ENCODE measurements at places on chromosomes 5 and 9.

DNA sequence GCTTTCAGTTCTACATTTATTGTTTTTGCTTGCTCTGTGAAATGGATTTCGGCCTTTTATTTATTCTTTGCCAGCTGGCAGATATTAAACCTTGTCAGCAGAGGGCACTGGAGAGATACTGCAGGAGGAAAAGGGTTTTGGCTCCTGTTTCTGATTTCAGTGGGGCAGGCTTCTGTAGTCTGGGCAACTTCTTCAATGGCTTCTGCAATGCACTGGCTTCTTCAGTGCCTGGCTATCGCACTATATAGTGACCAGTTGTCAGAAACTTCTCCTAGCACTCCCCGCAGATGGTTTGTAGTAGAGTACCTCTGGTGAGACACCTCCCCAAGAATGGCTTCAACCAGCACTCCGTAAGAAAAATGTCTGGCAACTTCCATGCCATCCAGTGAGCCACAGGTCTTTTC is 3.2 kb upstream of the NFX1 start:
- DNase-seq, result peak; percentile 61

- no peak for DNase-seq
Observed at GRCh38 chr9:93093877-93094657, 1.9 kb upstream of the CARD19 start.

DNA sequence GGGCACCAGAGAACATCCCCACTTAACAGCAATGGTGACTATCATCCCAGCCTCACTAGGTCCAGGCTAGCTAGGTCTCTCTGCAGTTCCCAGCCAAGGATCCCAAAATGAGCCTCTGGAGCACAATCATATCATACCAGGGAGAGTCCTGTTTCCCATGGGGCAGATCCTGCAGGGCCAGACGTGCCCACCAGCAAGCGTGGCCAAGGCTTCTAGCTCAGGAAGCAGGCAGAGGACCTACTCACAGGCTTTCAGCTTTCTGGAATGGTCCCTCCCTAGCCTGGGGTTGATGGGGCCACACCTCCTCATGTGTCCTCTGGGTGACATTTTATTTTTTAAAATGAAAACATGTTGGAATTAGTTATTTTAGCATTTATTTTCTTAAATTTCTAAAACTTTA is 45.7 kb upstream of the PITX1 start:
- no peak for DNase-seq

- DNase-seq, result peak; percentile 38
Observed at GRCh38 chr9:114900942-114901802, 29.2 kb downstream of the TNFSF8 start.

DNA sequence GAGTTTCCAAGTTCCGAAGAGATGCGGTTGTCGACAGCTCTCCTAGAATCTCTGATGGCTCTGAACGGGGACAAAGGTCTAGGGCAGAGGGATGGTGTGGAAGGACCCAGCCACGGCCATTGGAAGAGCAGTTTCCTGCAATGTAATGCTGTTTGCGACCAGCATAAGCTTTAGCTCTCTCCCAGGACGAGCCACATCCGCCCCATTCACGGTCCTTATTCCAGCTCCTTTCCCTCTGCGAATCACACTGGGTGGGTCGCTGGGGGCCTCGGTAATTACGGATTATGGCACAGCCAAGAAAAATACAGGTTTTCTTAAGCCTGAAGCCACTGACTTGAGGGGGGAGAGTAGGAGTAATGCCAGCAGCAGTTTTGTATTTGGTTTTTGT is 22.7 kb downstream of the ANXA2R start:
- DNase-seq, result peak; percentile 61

DNA sequence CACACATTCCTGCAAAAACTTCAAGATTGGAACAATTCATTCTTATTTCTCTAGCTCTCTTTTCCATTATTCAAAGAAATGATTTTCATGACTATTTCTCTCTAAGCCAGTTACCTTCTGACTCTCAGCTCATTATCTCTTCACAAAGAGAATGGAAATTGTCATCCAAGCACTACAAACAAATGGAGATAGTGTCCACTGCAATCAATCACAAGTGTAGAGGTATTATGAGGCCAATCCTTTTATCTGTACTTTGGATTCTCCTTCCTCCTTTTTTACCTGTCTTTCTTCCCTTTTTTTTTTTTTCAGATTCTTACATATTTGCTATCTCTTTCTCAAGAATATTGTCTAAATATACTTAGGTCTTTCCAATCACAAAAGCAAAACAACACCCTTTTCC is 497.7 kb upstream of the MEF2C start:
- DNase-seq, result no peak

GRCh38 chr5:39948867-39949468 is 524.2 kb upstream of the DAB2 start:
- DNase-seq, result peak; percentile 52

GRCh38 chr5:173866243-173866857 is 21.8 kb upstream of the CPEB4 start:
- DNase-seq, result no peak

DNA sequence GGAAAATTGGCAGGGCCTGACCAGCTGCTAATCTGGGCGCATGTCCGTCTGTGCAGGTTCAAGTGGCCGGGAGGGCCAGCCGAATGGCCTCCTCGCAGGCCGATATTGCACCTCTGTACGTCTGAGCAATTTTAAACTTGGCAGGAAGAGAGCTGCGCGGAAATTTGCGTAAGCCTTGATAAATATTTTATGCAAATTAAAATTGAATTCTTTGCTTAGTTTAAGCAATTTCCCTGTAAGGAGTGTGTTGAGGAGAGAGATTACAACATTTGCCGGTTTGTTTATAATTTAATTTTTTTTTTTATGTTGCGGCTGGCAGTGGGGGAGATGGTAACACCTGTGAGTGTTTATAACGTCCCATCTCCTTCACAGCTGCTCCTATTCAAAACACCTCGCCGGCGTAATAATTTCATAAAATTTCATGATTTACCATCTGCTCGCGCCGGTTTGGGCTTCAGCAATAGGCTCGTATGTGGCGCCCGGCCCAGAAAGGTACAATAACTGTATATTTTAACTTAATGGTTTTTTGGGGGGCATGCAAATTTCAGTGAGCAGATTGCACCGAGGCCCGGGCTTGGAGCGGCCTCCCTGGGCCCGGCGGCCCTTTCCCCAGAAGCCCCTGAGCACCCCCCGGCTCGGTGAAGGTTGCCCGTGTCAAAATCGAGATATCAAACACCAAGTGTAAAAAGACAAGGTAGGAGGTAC is 269.4 kb upstream of the MVB12B start:
- no peak for DNase-seq

DNA sequence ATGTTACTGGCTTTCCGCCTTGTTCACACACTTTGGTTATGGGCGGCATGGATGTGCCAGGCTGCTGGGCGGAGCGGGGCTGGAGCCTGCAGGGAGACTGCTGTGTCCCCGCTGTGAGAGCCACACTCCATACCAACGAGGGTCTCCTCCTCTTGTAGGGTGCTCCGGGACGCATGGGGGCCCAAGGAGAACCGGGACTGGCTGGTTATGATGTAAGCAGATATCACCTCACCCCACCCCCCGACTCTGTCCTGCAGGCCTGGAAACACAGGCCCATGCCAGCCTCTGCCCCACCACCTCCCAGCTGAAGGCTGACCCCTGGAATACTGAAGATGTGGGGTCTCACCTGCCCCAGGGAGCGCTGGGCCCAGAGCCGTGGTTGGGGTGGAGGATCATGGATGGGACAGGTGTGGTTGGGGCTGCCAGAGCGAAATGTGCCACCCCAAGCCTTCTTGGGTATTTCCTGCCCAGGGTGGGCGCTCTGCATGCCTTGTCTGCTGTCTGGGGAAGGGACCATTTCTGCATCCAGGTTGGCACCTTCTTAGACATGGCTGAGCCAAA is 39.3 kb upstream of the ORM1 start:
- DNase-seq, result no peak

GRCh38 chr5:91816681-91817080 is 433.6 kb upstream of the ARRDC3 start:
- no peak for DNase-seq

GRCh38 chr5:124040799-124041198 is 528.8 kb downstream of the CSNK1G3 start:
- DNase-seq, result peak; percentile 11

GRCh38 chr9:137664676-137665075 is 45.9 kb downstream of the EHMT1 start:
- no peak for DNase-seq

GRCh38 chr9:16230731-16231130 is 639.7 kb downstream of the BNC2 start:
- no peak for DNase-seq

GRCh38 chr5:148135091-148136048 is 33.0 kb upstream of the SPINK14 start:
- DNase-seq, result no peak

GRCh38 chr5:55836191-55836590 is 15.0 kb upstream of the IL31RA start:
- no peak for DNase-seq

GRCh38 chr9:94746541-94747370 is 20.3 kb downstream of the AOPEP start:
- no peak for DNase-seq

- DNase-seq, result peak; percentile 85
Observed at GRCh38 chr5:59790376-59790775, 103.2 kb downstream of the PDE4D start.

- DNase-seq, result no peak
Observed at GRCh38 chr9:113858282-113858681, 17.8 kb upstream of the ZNF618 start.

DNA sequence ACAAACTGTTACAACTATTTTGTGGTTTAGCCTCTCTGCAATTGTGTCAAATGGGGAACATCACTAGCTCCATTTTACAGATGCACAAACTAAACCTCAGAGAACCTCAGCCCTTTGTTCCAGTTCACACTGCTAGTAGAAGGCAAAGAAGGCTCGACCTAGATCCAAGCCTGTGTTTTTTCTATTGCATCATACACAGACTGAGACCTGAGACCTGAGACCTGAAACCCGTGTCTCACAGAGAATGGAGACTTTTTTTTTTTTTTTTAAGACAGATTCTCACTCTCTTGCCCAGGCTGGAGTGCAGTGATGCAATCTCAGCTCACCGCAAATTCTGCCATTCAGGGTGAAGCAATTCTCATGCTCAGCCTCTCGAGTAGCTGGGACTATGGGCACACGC is 120.8 kb downstream of the GALNT10 start:
- DNase-seq, result no peak

- DNase-seq, result no peak
Observed at GRCh38 chr9:90137801-90138200, 504.8 kb downstream of the DIRAS2 start.

GRCh38 chr5:138440159-138441073 is 1.6 kb downstream of the REEP2 start:
- no peak for DNase-seq

- DNase-seq, result no peak
Observed at GRCh38 chr5:64108674-64109073, 57.0 kb upstream of the RNF180 start.

DNA sequence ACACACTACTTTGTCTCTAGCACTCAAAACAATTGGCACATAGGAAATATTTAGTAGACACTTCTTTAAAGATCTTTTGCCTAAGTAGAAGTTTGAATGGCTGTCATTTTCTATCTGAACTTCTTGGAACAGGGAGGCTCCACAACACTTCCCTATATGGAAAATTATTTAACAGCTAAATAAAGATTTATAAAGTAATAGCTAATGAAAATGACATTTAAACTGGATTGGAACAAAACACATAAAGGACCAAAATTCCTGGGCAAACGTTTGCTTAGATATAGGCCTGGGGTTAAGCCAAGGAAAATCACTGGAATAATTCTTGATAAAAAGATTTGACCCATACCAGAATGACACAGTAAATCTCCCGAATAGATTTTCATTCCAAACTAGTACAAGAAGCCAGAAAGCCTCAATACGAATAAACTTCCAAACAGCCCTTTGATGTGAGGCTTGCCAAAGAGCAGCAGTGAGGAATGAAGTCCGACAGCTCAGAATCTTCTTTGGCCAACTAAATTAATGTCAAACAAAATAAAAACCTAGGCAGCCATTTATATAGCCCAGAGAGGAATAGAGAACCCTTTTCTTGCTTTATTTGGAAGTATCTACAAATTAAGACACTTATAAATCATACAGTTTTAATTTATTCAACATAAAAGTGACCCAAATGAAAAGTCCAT is 20.3 kb upstream of the RNF180 start:
- DNase-seq, result no peak

- no peak for DNase-seq
Observed at GRCh38 chr5:76251656-76252055, 151.4 kb upstream of the IQGAP2 start.

DNA sequence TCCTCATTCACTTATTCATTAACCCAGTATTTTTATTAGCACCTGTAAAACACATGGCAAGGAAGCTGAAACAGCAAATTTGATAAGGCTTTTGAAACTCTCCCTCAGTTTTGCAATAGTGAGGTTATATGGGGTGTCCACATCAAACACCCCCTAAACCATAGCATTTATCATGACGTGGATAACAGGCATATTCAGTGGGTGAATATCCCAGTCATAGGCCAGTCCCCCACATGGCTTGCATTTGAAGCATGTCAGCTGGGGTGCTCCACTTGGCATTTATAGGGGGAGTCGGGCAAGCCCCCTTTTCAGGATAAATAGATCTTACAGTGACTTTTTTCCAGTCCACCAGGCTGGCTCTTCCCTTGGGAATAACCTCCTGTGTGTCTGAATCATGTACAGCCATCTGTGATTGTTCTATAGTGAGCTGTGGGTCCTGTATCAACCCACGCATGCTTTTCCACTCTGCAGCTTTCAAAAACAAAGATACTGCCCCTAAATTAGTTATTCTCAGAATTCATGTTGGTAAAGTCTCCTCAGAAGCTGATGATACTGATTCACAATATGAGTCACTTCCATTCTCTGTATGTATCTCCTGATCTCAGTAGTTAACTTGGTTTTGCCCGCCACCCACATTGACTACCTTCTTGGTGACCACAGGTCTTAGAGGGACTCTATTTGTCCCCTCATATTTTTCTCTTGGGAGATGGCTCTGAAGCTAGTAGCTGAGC is 84.4 kb upstream of the SPIN1 start:
- DNase-seq, result no peak

GRCh38 chr5:174097486-174098185 is 52.1 kb downstream of the NSG2 start:
- no peak for DNase-seq

DNA sequence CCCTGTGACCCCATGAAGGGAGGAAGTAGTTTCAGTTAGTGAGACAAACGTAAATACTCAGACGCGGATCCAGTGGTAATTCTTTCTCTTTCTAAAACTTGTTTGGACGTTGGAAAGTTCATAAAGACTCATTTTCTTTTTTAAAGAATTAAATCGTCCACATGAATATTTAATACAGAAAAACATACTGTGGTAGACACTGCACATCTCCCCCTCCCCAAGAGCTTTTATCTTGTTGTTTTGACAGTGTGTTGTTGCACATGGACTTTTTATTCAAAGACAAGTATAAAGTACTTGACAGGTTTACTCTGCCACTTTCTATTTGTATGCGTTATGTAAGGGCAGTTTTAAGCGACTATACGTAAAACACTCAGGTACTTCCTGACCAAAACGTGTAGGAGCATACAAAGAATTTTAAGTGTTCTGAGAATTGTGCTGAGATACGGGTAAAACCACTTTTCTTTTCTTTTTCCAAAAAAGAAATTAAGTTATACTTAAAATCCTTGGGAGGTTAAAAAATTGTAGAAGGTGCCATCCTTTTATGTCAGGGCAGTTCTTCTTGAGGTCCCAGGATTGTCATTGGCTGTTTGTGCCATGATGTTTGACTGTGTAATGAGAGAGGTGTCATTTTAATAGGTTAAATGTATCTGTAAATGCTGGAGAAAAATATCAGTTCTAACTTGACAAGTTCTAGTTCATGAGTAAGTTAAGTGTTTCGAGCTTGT is 1.3 kb downstream of the NIPBL start:
- DNase-seq, result no peak

GRCh38 chr9:113887436-113887835 is 11.3 kb downstream of the ZNF618 start:
- no peak for DNase-seq
